Bronchus fibroblast of lung (primary cell): ENCODE measurements at places on chromosomes 13 and 19. TPM values are rescaled to one million over a fixed set of nuclear protein-coding genes. Genes with fewer than 3 reads are reported as not detected.

The FBXW9 gene
- 15.1 and 16.1 TPM in 2 replicates for total RNA-seq

The CYP2A7 gene
- not detected in 2 replicates for total RNA-seq

The ASPDH gene
- total RNA-seq: not detected in 2 replicates

The LRRC63 gene
- total RNA-seq: 0.15 TPM in 1 of 2 replicates, not detected in the other

The ELSPBP1 gene
- total RNA-seq: not detected in 2 replicates

The CYP2F1 gene
- total RNA-seq: not detected in 2 replicates

The ZNF724 gene
- total RNA-seq: 8.2 and 9.2 TPM in 2 replicates

The PRDX2 gene
- total RNA-seq: 409 and 461 TPM in 2 replicates

The KLK10 gene
- total RNA-seq: not detected in 2 replicates

The IFNL1 gene
- not detected in 2 replicates for total RNA-seq

The SYT5 gene
- total RNA-seq: not detected in 2 replicates

The SAE1 gene
- 176 and 203 TPM in 2 replicates for total RNA-seq

The ACER1 gene
- 0.15 TPM in 1 of 2 replicates, not detected in the other for total RNA-seq

The ZNF71 gene
- total RNA-seq: 5.5 and 6.1 TPM in 2 replicates

The EXOC3L2 gene
- total RNA-seq: not detected in 2 replicates

The CYP4F8 gene
- total RNA-seq: not detected in 2 replicates

The ZNF557 gene
- total RNA-seq: 4.2 and 4.7 TPM in 2 replicates

The CGB1 gene
- total RNA-seq: 2.9 TPM in 1 of 2 replicates, not detected in the other

The MAMSTR gene
- 5.0 and 5.2 TPM in 2 replicates for total RNA-seq

The MYO16 gene
- 0.15 and 0.17 TPM in 2 replicates for total RNA-seq

The FFAR3 gene
- not detected in 2 replicates for total RNA-seq

The TEX26 gene
- 0.17 and 0.30 TPM in 2 replicates for total RNA-seq

The NFILZ gene
- not detected in 2 replicates for total RNA-seq

The ZNF419 gene
- 7.7 and 15.5 TPM in 2 replicates for total RNA-seq

The ZNF552 gene
- 3.0 and 4.2 TPM in 2 replicates for total RNA-seq

The CACNA1A gene
- total RNA-seq: 0.15 and 0.17 TPM in 2 replicates

The ZNF440 gene
- total RNA-seq: 2.9 and 3.1 TPM in 2 replicates

The OR7A5 gene
- total RNA-seq: not detected in 2 replicates

The TRPM4 gene
- 10.4 and 12.1 TPM in 2 replicates for total RNA-seq

The CCDC8 gene
- total RNA-seq: 28.2 and 30.1 TPM in 2 replicates

The TSHZ3 gene
- total RNA-seq: 4.9 and 5.8 TPM in 2 replicates

The TJP3 gene
- not detected in 2 replicates for total RNA-seq

The U2AF1L4 gene
- total RNA-seq: 7.3 and 15.8 TPM in 2 replicates

The JUND gene
- 288 and 304 TPM in 2 replicates for total RNA-seq

The SPRYD7 gene
- total RNA-seq: 8.2 and 8.7 TPM in 2 replicates

The DACH1 gene
- total RNA-seq: under 0.01 and 0.17 TPM in 2 replicates

The F10 gene
- total RNA-seq: 9.4 and 12.0 TPM in 2 replicates

The TUBA3C gene
- not detected in 2 replicates for total RNA-seq

The ZNF223 gene
- total RNA-seq: 2.4 and 3.5 TPM in 2 replicates

The CCDC159 gene
- total RNA-seq: 2.5 and 6.7 TPM in 2 replicates

The OLFM2 gene
- total RNA-seq: 0.45 TPM in 1 of 2 replicates, not detected in the other

The GFY gene
- total RNA-seq: not detected in 2 replicates

The CCDC122 gene
- 1.2 and 4.2 TPM in 2 replicates for total RNA-seq
